ENCODE measurements at places on chromosomes 3 and 15. TPM values are rescaled to one million over a fixed set of nuclear protein-coding genes. Genes with fewer than 3 reads are reported as not detected.

The CA12 gene
- 0.70 TPM for total RNA-seq

The A4GNT gene
- not detected for total RNA-seq

The FRG2C gene
- total RNA-seq = not detected

The GOLGA6B gene
- 2.5 TPM for total RNA-seq

- no peak for DNase-seq
Measured at GRCh38 chr3:50658416-50658815, 16.3 kb upstream of the DOCK3 start.

DNA sequence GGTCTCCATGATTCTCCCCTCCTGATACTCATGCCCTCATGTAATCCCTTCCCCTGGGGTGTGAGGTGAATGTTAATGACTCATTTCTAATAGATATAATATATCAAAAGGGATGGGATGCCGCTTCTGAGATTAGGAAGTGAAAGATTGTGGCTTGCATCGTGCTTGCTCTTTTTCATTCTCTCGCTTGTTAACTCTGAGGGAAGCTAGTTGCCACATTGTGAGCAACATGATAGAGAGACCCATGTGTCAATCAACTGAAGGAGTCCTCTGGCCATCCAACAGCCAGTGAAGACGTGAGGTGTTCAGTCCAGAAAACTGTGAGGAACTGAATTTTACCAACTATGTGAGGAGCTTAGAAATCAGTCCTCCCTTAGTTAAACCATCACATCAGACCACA is 28.9 kb upstream of the DRD3 start:
- no peak for DNase-seq

- DNase-seq = no peak
Measured at GRCh38 chr3:28544831-28545230, 196.2 kb upstream of the AZI2 start.

All from H7 (cell line).